ENCODE measurements at places on chromosomes 1 and 21. TPM values are rescaled to one million over a fixed set of nuclear protein-coding genes. Genes with fewer than 3 reads are reported as not detected.

The AIRE gene
- 0.05 TPM for polyA plus RNA-seq

The GPR37L1 gene
- not detected for polyA plus RNA-seq

The PIGK gene
- polyA plus RNA-seq: 12.3 TPM

The LIPI gene
- not detected for polyA plus RNA-seq

The PRKCZ gene
- polyA plus RNA-seq: 0.22 TPM
